ENCODE measurements at places on chromosomes 7 and 10.
A peak's percentile ranks its signal among the peaks of the same experiment; 100 is the strongest.

DNA sequence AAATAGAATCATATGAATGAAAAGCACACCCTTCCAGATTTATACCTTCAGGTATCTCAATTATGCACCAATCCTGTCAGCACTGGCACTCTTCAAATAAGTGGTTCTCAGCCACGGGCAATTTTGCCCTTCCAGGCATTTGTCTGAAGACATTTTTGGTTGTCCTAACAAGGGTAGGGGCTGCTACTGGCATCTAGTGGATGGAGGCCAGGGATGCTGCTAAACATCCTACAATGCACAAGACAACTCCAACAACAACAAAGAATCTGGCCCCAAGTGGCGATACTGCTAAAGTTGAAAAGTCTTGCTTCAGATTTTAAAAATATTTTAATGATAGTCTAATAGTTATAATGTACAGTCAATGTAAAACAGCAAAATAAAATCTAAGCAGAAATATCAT is 16.1 kb downstream of the CCDC186 start:
- DNase-seq, result no peak

GRCh38 chr7:129494041-129494440 is 8.3 kb upstream of the SMKR1 start:
- no peak for DNase-seq

DNA sequence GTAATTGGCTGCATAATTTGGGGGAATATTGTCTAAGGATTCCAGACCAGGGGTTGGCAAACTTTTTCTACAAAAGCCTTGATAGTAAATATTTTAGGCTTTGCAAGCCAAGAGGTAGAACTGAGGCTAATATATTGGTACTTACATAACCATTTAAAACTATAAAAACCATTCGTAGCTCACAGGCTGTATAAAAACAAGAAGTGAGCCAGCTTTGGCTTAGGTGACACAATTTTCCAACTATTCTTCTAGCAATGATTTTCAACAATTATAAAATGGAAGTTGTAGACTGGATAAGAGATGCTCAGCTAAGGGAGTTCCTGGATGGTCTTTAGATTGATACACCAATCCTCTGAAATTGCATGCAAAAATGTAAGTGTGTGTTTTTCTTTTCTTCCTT is 1.4 kb downstream of the GPR141 start:
- DNase-seq, result no peak

GRCh38 chr7:97094284-97094930 is 23.1 kb upstream of the SDHAF3 start:
- DNase-seq, result no peak

GRCh38 chr7:35036361-35037171 is 719 bp downstream of the DPY19L1 start:
- peak; percentile 30 for DNase-seq

DNA sequence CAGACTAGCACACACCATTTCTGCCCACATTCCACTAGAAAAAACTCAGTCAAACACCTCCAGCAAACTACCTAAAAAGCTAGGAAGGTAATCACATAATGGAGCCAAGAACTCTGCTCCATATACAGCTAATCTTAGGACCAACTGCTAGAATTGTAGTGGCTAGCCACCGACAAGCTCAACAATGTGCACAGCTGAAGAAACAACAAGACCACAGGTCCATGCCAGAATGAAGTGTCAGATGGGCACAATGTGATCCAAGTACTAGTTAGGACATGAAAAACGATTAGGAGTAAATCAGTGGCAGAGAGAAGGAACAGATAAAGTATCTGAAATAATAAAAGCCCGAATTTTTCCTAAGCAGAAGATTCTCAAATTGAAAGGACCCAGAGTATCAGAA is 38.6 kb downstream of the TMEM106B start:
- no peak for DNase-seq

DNA sequence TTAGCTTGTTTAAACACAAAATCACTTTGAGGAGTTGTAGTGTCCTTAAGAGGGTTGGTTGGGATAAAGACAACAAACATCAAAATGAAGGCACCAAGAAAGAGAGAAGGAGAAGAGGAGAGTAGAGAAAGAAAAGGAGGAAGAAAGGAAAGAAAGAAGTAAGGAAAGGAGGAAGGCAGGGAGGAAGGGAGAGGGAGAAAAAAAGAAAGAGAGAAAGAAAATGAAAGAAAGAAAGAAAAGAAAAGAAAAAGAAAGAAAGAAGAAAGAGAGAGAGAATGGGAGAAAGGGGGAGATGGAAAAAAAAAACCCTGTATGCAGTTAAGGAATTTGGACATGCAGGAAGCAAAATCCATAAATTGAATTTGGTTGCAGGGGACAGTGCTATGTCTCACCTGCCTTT is 635.4 kb upstream of the FZD8 start:
- no peak for DNase-seq

DNA sequence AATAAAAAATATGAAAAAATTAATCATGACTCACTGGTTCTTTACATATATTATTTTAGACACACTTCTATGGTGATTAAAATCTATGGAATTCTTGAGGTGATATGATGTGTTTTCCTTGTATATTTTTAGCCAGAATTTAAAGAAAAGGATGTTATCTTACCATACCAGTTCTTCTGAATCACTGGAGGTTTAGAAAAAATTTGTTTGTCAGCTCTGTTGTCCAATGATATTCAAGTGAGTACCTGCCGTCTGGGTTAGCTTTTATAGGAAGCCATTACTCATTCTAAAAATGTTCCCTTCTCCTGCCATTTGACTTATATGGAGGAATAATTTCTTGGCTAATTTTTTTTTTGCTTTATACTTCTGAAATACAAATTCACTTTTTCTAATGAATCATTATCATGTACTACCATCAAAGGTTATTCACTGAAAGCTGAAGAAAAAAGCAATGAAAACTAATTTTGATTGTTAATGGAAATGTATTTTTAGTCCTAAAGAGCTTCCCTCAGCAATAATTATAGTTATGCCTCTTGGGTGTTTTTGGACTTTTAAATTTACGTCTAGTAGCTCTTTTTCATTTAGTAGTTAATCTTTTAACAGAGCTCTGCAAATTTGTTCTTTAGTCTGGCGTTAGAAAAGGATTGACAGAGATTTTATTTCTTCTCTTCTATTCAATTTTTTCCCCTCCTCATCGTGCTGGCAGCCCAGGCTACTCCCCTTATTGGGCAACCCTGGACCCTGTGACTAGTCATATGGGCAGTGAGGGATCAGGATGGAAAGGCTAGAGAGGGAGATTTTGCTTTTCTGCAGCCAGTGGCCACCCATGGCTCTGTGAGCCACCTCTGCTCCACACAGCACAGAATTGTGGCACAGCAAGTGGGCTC is 434.2 kb downstream of the LRMDA start:
- DNase-seq, result no peak

- no peak for DNase-seq
Observed at GRCh38 chr10:27454837-27455236, 49.3 kb upstream of the RAB18 start.

DNA sequence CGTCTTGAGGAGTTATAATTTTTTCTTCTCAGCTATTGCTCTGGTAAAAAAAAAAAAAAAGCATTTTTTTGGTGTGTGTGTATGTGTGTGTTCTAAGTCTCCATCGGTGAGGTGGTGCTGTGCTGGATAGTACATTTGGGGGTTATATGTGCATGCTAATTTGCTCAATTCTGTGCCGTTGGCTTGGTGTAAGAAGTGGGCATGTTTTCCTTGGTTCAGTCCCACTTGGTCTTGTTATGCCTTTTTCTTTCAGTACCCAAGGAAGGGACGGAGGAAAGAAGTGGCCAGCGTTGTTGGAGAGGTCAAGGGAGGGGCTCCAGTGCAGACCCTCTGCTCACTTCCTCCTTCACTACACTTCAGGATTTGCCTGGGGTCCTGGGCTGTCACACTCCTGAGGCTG is 20.4 kb downstream of the LRMDA start:
- no peak for DNase-seq
